ENCODE measurements at places on chromosomes 6 and 20. TPM values are rescaled to one million over a fixed set of nuclear protein-coding genes. Genes with fewer than 3 reads are reported as not detected.
A peak's percentile ranks its signal among the peaks of the same experiment; 100 is the strongest.

DNA sequence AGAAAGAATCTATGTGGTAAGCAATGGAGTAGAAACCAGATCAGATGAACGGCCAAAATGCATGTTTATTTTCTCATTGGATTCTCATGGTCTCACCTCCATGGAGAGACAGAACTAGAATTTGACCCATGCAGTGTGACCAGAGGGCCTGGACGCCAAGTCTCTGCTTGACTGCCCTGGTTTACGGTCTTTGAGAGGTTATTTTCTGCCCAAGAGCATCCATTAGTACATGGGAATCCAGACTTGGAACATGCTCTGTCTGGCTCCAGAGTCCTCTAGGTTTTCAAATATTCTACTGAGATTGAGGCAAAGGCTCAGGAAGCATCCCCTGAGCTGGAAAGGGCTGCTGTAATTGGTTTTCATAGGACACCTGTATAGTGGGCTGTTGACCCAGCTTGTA, 45.5 kb upstream of the UST start:
- DNase-seq, result no peak

DNA sequence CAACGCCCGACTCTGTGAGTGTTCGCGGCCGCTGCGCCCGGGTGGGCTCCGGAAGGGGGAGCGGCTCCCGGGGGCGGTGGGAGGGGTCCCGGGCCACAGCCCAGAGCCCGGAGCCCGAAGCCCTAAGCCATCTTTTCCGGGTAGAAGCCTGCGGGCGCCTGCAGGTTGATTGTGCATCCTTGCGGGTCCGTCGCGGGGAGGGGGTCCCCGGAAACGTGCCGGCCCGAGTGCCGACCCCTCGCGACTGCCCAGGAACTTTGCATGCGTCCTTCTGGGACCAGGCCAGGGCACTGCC, 413 bp downstream of the PTPRA start:
- peak; percentile 68 for DNase-seq

DNA sequence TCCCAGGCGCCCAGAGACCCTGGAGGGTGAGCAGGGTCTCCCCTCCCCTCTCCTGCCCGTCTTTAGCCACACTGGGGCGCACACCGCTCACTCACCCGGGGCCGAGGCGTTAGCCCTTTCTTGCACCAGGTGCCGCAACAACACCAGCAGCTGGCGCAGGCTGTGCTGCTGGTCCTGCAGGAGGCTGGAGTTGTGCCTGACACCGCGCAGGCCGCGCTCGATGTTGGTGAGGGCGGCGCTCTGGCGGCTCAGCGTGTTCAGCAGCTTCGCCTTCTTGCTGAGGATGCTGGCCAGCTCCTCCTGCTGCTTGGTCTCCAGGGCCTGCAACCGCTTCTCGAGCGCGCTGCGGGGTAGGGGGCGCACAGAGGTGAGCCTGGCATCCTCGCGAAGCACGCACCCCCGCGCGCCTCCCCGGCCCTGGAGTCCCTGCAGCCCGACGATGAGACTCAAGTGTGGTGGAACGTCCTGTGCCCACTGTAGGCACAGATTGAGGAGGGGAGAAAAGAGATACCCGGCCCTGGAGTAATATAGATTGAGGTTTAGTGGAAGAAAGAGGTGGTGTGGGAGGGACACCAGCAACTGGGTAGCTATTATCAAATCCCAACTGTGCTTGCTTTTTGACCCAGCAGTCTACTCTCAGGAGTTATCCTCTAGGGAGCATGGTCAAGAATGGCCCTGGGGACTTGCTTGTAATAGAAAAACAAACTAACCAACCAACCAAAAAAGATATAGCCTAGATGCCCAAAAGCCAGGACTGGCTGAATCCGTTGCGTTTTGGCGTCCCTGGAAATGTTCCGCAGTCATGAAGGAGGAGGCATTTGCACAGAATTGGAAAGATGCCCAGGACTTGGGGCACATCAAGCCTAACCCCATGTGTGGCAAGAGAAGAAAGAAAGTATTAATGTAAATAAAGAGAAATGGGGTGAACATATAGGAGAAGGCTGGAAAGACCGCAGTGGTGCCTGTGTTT, 30.9 kb downstream of the ANGPT4 start:
- no peak for DNase-seq

DNA sequence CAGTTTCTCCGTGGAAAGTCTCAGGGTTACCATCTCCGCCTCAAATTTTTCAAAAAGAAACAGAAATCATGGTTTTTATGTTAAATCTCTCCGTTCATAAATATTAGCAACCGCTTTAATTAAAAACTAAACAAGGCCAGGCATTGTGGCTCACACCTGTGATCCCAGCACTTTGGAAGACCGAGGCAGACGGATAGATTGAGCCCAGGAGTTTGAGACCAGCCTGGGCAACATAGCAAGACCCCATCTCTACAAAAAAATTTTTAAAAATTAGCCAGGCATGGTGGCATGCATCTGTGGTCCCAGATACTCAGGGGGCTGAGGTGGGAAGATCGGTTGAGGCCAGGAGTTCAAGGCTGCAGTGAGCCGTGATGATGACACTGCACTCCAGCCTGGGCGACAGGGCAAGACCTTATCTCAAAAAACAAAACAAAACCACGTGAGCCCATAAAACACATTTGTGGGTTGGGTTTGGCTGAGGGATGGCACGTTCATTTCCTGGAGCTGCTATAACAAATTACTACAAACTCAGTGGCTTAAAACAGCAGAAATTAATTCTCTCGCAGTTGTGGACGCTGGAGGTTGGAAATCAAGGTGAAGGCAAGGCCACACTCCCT, 223.2 kb downstream of the ZNF217 start:
- no peak for DNase-seq

DNA sequence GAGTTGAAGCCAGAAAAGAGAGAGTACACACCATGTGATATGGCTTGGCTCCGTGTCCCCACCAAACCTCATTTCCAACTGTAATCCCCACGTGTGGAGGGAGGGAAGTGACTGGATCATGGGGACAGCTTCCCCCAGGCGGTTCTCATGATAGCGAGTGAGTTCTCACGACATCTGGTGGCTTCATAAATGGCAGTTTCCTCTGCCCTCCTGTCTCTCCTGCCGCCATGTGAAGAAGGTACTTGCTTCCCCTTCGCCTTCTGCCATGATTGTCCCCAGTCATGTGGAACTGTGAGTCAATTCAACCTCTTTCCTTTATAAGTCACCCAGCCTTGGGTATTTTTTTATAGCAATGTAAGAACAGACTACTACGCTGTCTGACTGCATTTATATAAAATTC, 40.3 kb downstream of the TAF4 start:
- DNase-seq, result no peak

GRCh38 chr6:159720708-159721107, 6.6 kb upstream of the WTAP start:
- DNase-seq, result no peak

DNA sequence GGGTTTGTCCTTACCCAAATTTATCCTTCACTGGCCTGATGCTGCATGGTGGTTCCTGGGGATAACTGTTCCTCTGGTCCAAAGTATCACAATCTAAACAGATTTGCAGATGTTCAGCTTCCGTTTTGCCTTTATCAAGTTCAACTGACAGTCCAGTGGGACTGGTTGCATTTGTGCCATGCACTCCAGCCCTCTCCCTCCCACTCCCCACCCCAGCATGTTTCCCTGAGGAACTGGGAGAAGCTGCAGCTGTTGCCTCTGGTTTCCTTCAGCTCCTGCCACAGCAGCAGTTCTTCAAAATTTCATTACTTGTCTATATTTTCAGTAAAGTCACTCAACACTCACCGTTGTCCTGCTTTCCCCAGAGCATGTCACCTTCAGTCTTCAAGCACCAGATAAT, 39.5 kb upstream of the KIF16B start:
- no peak for DNase-seq

DNA sequence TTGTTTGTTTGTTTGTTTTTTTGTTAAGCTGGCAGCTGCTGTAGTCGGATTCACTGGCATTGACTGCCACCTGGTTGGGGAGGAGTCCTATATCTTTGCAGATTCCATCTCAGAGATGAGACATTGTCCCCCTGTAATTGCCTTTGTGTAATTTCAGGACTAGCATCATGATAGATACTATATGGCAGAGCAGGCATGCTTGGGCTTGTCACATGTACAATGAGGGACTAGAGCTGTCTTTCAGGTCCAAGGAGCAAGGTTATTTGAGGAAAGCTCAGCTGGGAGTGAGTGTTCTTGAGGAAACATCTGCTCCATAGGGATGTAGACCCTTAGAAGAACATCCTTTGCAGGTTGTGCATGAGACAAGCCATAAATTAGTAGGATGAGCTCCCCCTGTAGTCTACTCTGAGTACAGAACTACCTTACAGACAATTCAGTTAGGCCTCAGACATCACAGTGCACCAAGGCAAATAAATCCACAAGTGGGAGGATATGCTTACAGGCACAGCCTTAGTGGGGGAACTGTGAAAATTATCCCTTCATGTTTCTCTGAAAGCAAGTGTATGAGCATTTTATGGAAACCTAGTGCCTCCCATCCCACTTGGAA, 62.1 kb downstream of the BMP2 start:
- DNase-seq, result no peak

GRCh38 chr6:16227048-16227562, 11.3 kb upstream of the GMPR start:
- DNase-seq, result no peak

GRCh38 chr20:37228656-37229055, 33.0 kb downstream of the GHRH start:
- DNase-seq, result no peak

DNA sequence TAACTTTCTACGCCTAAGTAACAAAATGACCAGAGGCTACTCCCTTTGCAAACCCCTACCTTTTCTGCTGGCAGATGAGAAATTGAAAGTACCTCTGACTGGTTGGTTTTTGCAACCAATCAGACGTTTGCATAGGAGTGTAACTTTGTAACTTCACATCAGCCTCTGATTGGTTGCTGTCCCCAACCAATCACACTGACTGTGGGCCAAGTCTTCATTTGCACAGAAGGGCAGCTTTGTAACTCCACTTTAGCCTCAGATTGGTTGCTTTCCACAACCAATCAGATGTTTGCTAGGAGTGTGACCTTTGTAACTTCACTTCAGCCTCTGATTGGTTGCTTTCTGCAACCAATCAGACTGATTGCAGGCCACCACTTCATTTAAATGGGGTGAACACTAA, 89.1 kb downstream of the ME1 start:
- no peak for DNase-seq

DNA sequence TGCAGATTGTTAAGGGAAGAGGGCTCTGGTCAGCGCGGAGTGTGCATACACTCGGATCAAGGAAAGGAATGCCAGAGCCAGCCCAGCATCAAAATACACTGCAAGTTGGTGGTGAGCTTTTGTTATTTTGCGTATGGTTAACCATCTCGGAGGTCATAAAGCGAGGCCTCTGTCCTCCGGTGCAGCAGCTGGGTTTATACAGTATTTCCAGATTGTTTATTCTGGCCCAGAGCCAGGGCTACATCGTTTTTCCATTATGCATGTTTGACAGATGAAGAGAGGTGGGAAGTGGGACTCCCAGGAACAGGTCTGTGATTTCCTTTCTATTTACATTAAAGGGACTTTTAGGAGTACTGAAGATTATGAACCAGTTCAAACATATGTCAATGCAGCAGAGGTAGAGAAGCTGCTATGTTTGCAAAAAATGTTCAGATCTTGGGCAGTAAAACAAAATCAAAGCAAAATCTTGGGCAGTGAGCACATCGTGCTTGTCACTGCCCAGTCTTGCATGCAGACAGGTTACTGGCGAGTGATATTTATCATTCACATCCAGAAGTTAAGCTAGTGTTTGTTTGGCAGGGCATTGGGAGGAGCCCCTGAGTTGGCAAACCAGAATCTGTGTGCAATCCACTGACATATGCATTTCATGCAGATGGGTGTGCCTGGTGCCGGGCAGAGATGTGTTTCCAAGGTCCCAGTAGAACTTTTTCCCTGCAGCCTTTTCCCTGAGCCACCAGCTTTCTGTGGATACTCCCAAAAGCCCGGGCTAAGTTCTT, 256.3 kb upstream of the TAB2 start:
- no peak for DNase-seq

DNA sequence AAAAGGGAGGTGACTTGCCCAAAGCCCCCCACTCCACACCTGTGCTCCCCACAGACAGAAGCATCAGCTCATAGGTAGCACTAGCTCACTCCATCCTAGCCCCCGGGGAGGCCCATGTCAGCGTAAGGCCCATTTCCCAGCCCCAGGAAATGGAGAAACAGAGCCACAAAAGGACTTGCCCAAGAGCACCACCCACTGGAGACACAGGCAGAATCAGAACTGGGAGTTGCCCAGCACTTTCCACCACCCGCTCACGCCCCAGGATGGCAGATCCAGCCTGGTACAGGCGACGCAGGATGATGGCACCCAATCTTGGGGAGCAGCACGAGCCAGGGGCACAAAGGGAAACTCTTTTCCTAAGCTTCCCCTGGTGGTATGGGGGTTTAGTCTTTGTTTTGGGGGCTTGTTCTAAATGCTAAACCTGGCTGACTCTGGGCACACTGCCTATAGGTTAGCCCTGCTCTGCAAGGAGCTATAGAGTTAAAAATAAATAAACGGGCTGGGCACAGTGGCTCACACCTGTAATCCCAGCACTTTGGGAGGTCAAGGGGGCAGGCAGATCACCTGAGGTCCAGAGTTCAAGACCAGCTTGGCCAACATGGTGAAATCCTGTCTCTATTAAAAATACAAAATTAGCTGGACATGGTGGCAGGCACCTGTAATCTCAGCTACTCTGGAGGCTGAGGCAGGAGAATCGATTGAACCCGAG, 11.8 kb downstream of the C20orf203 start:
- no peak for DNase-seq

- DNase-seq, result no peak
Observed at GRCh38 chr6:132190097-132190814, 211.0 kb downstream of the MOXD1 start.

DNA sequence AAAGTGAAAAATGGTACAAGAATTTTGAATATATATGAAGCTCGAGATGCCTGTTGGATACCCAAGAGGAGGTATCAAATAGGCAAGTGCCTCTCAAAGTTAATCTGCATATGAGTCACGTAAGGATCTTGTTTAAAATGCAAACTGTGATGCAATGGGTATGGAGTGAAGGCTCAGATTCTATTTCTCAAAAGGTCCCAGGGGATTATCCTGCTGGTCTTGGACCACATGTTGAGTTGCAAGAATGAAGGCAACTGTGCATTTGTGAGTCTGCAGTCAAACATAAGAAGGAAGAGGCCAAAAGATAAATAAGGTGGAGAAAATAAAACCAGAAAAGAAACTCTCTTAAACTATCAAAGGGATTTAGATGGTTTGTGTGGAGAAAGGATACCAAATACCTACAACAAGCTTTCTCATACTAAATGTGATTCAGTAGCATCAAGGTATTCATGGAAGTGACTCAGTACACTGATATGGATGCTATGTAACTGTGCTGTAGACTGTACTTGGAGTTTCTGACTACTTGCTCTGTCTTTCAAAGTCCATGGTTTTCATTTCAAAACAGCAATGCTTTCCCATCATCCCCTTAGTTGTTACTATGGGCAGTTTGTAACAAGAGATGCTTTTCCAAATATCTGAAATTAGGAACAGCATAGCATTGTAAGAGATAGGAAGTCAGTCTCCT, 106.3 kb downstream of the GFRAL start:
- DNase-seq, result no peak

GRCh38 chr6:151172751-151173150, 67.0 kb upstream of the AKAP12 start:
- DNase-seq, result no peak

The KCNK17 gene
- polyA plus RNA-seq, result 3.0 TPM

The CHMP4B gene
- 194 TPM for polyA plus RNA-seq

The TRIM31 gene
- polyA plus RNA-seq, result 0.79 TPM

The PI3 gene
- 2.0 TPM for polyA plus RNA-seq

All from aorta (tissue), 5 donors.